DMS153 (cell line): ENCODE measurements at places on chromosomes 5 and 9.

DNA sequence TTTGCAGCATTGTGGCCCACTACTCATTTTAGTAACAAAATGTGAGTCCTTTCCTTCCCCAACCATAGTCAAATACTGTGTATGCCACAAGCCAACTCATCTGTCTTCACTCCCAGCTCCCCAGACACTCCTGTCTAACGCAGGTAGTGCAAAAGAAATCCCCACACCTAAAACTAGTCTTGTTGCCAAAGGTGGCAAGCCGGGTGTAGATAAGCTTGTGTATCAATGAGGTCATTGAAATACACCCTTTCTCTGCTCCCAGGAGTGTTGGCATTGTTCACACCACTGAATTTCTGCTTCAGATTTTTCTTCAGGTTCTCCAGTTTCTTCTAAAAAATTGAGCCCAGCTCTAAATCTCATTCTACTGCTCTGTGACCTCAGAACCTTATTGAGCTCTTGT, 19.7 kb upstream of the RGS7BP start:
- DNase-seq: no peak

DNA sequence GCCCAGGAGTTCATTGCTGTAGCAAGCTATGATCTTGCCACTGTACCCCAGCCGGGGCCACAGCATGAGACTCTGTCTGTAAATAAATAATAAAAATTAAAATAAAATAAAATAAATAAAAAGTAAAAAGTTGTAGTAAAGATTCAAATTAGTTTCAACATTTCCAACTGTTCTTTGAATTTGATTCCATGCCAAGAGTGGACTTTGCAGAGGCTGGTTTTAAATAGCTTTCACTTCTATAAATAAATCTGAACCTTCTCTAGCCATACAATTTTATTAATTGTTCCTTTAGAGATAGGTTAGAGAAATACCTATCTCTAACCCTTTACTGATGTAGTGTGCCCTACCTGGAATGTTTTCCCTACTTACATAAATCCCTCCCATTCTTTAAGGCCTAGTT, 129.7 kb upstream of the SLIT3 start:
- DNase-seq: no peak

- DNase-seq: no peak
These were observed 38.9 kb downstream of the SLC9A3 start for GRCh38 chr5:485113-485945.

DNA sequence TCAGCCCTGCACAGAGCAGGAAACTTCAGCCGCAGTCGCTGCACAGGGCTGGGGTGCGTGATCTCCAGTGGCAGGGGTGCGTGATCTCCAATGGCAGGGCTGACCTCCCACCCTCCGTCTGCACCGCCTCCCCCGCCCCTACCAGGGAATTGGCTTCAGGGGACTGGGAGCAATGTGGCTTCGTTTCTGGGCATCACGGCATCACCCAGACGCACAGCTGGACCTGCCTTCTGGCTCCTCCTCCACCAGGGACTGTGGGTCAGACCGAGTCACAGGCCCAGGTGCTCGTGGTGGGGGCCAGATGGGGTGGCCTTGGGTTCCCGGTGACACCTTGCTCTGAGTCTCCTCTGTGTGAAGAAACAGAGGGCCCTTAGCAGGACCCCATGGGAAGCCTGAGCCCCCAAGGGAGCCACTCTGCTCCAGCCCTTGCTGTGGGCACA, 51.1 kb downstream of the AHRR start:
- DNase-seq: no peak

- DNase-seq: no peak
These were observed 28.2 kb downstream of the SNX18 start for GRCh38 chr5:54545796-54546195.

DNA sequence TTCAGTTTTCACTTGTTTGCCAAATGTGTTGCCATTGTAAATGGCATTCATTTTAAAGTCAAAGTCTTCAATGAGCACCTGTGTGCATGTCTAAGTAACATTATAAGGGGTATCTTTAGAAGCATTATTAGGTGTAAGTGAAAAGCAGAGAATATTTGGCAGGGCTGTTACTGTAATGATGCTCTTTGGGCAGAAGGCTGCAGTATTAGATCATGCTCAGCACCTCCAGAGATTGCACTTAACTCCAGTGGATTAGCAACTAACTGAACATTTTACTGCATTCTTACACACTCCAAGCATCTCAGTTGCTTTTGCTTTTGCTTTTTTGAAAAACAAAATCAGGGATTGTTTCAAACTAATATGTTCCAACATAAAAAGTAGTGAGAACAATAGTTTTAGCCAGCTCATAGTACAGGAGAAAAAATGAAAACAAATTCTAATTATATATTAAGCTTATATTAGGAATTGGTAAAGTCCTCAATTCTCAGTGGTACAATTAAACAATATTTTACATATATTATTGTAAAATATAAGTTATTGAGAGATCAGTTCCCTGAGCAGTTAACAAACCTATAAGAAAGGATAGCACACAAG, 1740.9 kb upstream of the CDH9 start:
- DNase-seq: peak; percentile 52

GRCh38 chr9:83199240-83199639, 136.3 kb upstream of the RASEF start:
- DNase-seq: peak; percentile 15

GRCh38 chr5:56415356-56415765, 182.2 kb upstream of the ANKRD55 start:
- DNase-seq: no peak
